ENCODE measurements at places on chromosomes 2 and 18. TPM values are rescaled to one million over a fixed set of nuclear protein-coding genes. Genes with fewer than 3 reads are reported as not detected.

GPBAR1 gene
- total RNA-seq = 6.4 TPM

SLC14A1 gene
- not detected for total RNA-seq

NUP35 gene
- total RNA-seq = 12.6 TPM

UGT1A9 gene
- not detected for total RNA-seq

NEU2 gene
- total RNA-seq = not detected

KHK gene
- total RNA-seq = 6.6 TPM

VIL1 gene
- 0.76 TPM for total RNA-seq

LONRF2 gene
- 3.4 TPM for total RNA-seq

SAG gene
- total RNA-seq = 0.17 TPM

SP140L gene
- total RNA-seq = 18.8 TPM

SLC5A7 gene
- total RNA-seq = 0.40 TPM

DES gene
- 73.9 TPM for total RNA-seq

DIPK1C gene
- total RNA-seq = not detected

Measured in upper lobe of left lung (tissue), 6 donors.